ENCODE measurements at places on chromosomes 1 and 21. TPM values are rescaled to one million over a fixed set of nuclear protein-coding genes. Genes with fewer than 3 reads are reported as not detected.
A peak's percentile ranks its signal among the peaks of the same experiment; 100 is the strongest.

Gene RAB7B
- 11.2 TPM for polyA plus RNA-seq

Gene CD53
- polyA plus RNA-seq, result 6.9 TPM

GRCh38 chr1:25008192-25008485, 78.1 kb upstream of the RUNX3 start:
- no peak for DNase-seq

- DNase-seq, result no peak
Observed at GRCh38 chr1:101128846-101129245, 103.3 kb upstream of the DPH5 start.

Gene TOMM20
- polyA plus RNA-seq, result 242 TPM

- DNase-seq, result no peak
Observed at GRCh38 chr1:246117066-246117791, 389.9 kb downstream of the SMYD3 start.

DNA sequence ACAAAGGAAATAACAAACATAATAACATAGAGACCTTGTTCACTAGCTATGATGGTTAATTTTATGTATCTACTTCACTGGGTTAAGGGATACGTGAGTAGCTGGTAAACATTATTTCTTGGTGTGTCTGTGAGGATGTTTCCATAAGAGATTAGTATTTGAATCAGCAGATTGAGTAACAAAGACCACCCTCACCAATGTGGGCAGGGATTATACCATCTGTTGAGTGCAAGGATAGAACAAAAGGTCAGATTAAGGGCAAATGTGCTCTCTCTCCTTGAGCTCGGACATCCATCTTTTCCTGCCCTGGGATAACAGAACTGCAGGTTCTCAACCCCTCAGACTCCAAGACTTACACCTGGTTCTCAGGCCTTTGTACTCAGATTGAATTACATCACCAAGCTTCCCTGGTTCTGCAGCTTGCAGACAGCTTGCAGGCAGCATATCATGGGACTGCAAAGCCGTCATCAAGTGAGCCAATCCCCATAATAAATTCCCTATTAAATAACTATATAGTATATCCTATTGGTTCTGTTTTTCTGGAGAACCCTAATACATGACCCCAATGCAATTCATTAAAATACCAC, 9.2 kb downstream of the SPATA6 start:
- no peak for DNase-seq

Gene PFKL
- polyA plus RNA-seq, result 128 TPM

- DNase-seq, result peak; percentile 68
Observed at GRCh38 chr1:109739738-109740614, 862 bp downstream of the GSTM3 start.

DNA sequence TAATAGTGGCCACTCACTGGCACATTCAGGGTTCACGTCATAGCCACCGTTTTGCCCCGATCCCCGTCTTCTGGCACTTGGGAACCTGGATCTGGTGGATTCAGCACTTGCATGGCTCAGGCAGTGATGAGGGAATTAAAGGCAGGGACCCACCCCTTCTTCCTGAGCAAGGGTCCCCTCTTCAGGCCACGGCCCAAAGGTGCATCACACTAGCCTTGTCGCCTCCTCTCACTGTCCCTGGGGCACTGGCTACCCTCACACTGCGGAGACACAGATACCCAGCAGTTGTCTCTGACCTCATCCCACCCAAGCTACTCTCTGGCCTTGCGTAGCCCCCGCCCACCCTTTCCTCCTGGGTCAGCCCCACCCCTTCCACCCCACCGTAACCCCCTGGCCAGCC, 19.9 kb upstream of the LDLRAP1 start:
- DNase-seq, result no peak

Gene PDE9A
- 39.2 TPM for polyA plus RNA-seq

GRCh38 chr1:85243372-85243771, 16.1 kb downstream of the C1orf52 start:
- no peak for DNase-seq

DNA sequence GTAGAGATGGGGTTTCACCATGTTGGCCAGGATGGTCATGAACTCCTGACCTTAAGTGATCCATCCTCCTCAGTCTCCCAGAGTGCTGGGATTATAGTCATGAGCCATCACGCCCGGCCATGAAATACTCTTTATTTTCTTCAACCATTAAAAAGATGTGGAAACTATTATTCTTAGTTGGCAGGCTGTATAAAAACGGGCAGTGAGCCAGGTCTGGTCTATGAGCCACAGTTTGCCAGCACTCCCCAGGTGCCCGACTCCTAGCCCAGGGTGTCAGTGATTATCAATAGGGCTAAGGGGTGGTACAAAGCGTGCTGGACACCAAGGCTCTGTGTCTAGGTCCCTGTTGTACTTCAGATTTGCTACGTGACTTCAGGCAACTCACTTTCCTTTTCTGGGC, 3.7 kb upstream of the TMEM61 start:
- no peak for DNase-seq

Gene TMIGD3
- 1.2 TPM for polyA plus RNA-seq

GRCh38 chr1:54395281-54395934, 10.8 kb downstream of the SSBP3 start:
- no peak for DNase-seq

DNA sequence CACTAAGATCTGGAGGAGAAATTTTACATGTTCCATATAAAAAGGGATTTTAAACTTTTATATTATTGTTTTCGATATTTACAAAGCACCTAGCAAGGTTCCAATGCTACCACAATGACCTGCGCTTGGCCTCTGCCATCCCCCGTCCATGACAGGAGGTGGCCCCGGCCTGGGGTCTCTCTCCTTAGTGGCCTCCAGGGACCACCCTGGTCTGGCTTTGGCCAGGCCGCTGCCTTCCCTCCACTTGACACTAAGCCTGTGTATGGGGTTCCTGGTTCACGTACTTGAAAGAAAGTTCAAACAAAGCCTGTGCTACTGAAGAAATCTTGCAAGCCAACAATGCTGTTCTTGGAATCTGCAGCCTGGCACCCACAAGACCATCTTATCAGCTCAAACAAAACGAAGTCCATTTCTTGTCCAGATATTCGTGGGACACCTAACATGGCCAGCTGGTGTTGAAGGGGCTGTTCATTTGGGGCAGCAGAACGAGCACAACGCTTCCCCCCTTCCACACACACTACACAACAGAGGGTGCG, 12.8 kb downstream of the PRDM15 start:
- DNase-seq, result no peak

- no peak for DNase-seq
Observed at GRCh38 chr1:15684042-15684461, at the start of gene PLEKHM2. Gene PLEKHM2, plus strand, starts transcription at chr1:15684320. Its CDS starts 239 bp downstream, at chr1:15684559.

All from left renal pelvis (tissue), 4 donors.